ENCODE measurements at places on chromosomes 3 and 15.
A peak's percentile ranks its signal among the peaks of the same experiment; 100 is the strongest.

- H3K4me3 ChIP-seq, result no peak overlapping the region
- no peaks in the 10 kb centered on the region for H3K4me1 ChIP-seq
- H3K36me3 ChIP-seq, result peaks cover 88% of the 10 kb centered on the region
- DNase-seq, result no peak
- H3K27ac ChIP-seq, result no peak overlapping the region
Measured at GRCh38 chr3:47411696-47412452, 31.1 kb downstream of the PTPN23 start.

DNA sequence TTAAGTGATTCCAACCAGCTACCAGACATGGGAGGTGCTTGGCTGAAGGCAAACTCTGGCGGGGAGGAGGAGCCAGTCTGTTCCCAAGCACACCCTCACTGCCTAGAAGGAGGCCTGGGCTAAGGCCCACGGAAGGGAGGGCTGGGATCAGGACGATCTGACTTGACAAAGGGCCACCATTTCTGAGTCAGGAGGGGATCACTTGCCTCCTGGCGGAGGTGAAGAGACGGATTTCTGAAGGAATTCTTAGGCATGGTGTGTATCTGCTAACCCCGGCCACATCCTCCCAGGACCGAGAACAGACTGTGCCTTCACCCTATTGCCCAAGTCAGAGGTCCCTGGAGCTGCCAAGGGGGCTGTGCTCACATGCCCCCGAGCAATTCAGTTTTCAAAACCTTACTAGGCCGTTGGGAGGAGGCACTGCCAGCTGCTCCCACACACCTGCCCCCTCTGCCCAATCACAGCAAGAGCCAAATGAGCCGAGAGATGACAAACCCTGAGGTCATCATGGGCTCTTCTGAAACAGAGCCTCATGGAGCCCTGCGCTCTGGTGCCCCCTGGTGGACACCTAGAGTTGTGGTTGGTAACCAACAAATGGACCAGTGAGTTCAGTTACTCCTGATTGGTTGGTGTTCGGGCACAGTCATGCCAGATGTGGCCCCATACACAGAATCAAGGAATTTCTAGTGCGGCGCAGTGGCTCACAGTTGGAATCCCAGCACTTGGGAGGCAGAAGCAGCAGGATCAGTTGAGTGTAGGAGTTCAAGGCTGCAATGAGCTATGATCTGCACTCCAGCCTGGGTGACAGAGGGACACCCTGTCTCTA, 6.5 kb upstream of the TNK2 start:
- no peaks in the 10 kb centered on the region for H3K27me3 ChIP-seq
- no peak overlapping the region for H3K4me3 ChIP-seq
- H3K4me1 ChIP-seq, result peaks cover 7% of the 10 kb centered on the region
- peak; percentile 83 for DNase-seq
- H3K27ac ChIP-seq, result no peak overlapping the region

DNA sequence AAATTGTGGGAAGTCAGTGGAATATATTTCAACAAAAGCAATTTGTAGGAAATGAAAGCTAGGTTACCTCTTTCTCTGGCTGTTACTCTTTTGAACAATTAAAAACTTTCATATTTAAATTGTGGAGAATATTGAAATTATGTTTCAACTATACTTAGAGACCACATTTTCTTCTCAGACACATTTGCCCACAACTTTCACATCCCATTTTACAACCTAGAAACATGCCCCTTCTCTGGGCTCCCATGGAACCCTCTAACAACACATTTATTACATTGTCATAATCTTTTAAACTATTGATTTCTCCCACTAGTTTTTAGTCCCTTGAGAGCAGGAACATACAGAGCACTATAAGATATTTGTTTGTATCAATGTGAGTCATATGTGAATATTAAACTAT, 211.7 kb upstream of the TTC14 start:
- no peak overlapping the region for H3K4me3 ChIP-seq
- no peaks in the 10 kb centered on the region for H3K36me3 ChIP-seq
- DNase-seq, result no peak
- no peaks in the 10 kb centered on the region for H3K27me3 ChIP-seq
- no peak overlapping the region for H3K27ac ChIP-seq

- no peak for DNase-seq
- no peaks in the 10 kb centered on the region for H3K27me3 ChIP-seq
- H3K36me3 ChIP-seq, result no peaks in the 10 kb centered on the region
- no peak overlapping the region for H3K4me3 ChIP-seq
Measured at GRCh38 chr15:52466134-52466701, 62.5 kb downstream of the MYO5A start.

GRCh38 chr15:58588096-58588495, 156.3 kb downstream of the LIPC start:
- no peaks in the 10 kb centered on the region for H3K27me3 ChIP-seq
- H3K27ac ChIP-seq, result no peak overlapping the region
- H3K36me3 ChIP-seq, result no peaks in the 10 kb centered on the region
- no peak overlapping the region for H3K4me3 ChIP-seq

Data from effector memory CD4-positive, alpha-beta T cell (primary cell).